Right kidney (tissue), 9 donors: ENCODE measurements at places on chromosomes 6 and 20.

GRCh38 chr6:82909551-82909950, 156.1 kb downstream of the UBE3D start:
- no peak for DNase-seq

GRCh38 chr20:50587291-50587961, 77.2 kb downstream of the PTPN1 start:
- DNase-seq: no peak

- DNase-seq: no peak
Observed at GRCh38 chr6:136956590-136957544, 34.8 kb downstream of the SLC35D3 start.

- DNase-seq: no peak
Observed at GRCh38 chr20:20289331-20289730, 78.6 kb upstream of the INSM1 start.

DNA sequence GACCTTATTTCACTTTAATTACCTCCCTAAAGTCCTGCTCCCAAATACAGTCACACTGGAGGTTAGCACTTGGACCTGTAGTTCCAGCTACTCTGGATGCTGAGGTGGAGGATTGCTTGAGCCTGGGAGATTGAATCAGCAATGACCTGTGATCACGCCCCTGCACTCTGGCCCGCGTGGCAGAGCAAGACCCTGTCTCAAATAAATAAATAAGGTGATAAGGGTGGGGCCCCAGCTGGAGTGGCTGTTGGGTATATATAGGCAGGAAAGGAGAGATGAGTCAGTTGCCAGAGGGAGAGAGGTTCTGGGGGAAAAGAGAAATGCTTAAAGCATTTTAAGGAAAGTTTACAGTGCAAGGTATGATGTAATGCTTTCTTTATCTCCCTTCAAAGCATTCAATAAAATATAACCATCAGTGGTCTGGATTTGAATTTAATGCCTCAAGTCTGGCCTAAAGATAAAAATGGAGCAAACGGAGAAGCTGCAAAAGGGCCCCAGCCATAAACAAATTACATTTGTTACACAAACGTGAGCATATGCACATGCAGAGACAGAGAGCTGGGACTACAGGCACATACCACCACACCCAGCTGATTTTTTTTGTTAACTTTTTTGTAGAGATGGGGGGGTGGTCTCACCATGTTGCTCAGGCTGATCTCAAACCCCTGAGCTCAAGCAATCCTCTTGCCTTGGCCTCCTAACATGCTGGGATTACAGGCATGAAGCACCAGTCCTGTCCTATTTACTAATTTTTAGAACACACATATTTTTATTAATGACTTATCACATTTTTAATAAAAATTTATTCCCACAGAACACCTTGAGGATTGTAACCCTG, 6.1 kb upstream of the PM20D2 start:
- DNase-seq: no peak

DNA sequence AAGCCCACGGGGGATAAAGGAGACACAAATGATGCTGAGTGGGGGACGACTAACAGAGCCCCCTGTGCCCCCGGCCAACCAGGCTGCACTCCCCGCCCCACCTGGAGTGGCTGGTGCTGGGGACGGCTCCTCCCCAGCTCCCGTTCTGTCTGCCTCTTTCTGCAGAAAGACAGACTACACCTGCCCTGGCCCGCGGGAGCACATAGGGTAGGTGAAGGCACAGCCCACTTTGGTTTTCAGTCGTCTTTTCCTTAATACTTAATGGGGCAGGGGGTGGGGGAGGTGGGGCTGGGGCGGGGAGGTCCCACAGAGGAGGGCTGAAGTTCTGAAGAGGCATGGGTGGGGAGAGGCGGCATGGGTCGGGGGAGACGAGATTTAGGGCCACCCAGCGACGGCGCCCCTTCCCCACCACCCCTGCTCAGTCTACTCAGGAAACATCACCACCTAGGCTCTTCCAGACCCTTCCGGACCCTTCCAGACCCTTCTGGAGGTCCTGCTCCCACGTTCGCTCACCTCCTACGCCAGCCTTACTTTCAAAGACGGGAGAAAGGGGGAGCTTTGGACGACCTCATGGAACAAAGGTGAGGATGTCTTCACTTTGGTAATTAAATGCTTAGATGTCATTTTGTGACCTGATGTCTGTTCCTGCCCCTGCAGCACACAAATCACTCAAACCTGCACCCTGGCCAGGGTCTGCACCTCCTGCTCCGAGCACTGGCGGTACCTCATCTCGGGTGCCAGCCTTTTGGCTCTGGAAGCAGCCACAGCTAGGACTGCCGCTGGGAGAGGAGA, 21.2 kb upstream of the FRMD1 start:
- no peak for DNase-seq

- no peak for DNase-seq
Observed at GRCh38 chr6:130852844-130853554, 25.8 kb downstream of the SMLR1 start.

GRCh38 chr6:44381739-44382138, 5.8 kb upstream of the CDC5L start:
- DNase-seq: no peak

- no peak for DNase-seq
Observed at GRCh38 chr20:55582498-55582897, 422.8 kb downstream of the CBLN4 start.

DNA sequence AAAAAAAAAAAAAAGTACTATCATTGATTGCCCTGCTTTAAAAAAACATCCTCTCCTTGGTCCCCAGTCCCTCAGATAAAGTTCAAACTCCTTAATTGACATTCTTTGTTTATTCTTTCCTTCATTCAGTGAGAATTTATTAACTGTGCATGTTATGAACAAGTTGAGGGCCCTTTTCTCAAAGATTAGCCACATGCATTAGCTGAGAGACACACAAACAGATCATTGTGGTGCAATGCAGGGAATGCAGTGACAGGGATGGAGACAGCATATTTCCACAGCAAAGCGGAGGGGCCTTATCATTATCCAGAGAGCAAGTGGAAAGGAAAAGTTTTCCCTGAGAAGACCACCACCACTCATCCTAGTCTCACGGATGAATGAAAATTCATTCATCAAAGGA, 21.9 kb upstream of the IPCEF1 start:
- DNase-seq: no peak
